ENCODE measurements at places on chromosomes 2 and 18.

DNA sequence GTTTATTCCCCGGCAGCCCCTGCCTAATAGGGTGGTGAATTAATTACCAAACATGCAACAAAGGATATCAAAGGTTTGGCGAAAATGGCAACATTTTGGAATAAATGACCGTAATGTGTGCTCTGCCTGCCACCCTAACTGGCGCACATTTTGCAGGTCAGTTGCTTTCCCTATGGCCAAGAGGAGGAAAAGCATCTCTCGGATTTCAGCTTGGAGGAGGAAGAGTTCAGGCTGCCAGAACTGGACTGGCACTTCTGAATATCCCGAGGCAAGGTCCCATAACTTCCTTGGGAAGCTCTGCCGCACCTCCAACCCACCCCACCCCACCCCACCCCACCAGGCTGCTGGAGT lies 37.1 kb downstream of the SLC25A52 start:
- no peak for DNase-seq

DNA sequence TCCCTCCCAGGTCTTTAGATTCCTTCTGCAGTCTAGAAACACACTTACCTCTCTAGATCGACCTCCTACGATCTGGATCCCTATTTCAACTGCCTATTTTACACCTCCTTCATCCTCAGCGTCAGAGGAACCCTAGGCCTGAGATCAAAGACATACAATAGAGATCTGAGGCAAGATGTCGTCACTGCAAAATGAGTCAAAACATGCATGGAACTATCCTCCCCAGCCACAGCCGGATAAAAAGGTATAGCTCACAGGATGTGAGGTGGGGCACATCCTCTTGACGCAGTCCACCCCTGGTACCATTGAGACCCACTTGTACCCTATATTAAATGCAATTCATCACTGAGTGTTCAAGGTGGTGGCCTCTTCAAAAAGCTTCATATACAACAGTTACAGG lies 63.7 kb upstream of the DNAJC10 start:
- no peak for DNase-seq

DNA sequence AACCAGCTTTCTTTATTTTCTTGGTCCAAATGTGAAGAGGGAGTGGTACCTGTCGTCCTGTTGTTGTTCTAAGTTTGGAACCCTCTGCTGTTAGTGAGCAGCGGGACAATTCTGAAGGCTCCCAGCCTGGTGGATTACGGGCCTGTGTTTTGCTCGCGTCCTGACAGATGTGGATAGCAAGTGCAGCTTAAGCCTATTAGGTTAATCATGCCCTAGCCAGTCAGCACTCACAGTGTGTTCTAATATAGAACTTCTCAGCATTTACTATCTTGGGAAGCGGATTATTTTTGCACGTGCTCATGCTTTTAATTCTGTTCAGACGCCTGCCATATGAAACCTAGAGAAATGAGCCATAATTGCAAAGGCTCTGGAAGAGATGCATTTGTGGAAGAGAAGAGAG lies at the start of gene PCARE:
Gene PCARE (minus strand): TSS at position 113 of the 400 bp plus-strand sequence. CDS start 262 bp downstream, outside the sequence.
- DNase-seq = no peak

- no peak for DNase-seq
Measured at GRCh38 chr2:128577141-128577930, 258.7 kb upstream of the HS6ST1 start.

DNA sequence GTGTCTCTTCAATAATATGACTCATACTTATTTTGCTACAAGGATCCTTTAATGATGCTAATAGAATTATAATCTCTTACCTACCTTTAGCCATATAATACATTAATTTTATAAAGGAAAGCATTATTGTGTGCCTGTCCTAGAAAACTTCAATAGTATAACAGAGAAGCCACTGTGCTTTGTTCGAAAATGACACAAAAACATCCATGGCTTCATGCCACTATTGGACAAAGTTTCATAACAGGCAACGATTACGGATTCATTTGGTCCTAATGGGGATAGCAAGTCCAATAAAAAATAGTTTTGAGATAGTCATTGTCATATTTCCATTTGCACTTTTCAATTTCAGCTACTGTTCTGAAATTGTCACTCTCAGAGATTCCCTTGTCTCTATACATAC lies 52.5 kb upstream of the CCDC150 start:
- DNase-seq = no peak

GRCh38 chr2:121258051-121258450 lies 27.0 kb downstream of the TFCP2L1 start:
- no peak for DNase-seq

DNA sequence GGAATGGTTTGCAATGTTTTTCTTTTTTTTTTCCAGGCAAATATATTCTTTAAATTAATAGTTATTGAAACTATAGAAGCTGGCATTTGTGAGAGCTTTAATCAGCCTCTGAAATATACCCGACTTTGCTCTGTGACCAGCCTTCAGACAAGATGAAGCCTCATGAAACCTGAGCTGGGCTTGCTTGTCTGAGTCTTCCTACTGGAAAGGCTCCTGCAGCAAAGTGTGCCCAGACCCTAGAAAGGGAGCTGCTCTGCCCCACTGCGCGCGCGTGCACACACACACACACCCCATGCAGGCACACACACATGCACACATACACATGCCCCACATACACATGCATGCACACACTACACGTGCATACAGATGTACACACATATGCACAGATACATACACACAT lies 203.3 kb upstream of the NT5C1B start:
- no peak for DNase-seq

GRCh38 chr2:158928965-158929364 lies 39.5 kb upstream of the TANC1 start:
- DNase-seq = no peak
